ENCODE measurements at places on chromosomes 7 and 10.
A peak's percentile ranks its signal among the peaks of the same experiment; 100 is the strongest.

- no peak for DNase-seq
Measured at GRCh38 chr7:19111474-19112273, 5.8 kb downstream of the TWIST1 start.

GRCh38 chr7:53383131-53383530, 347.7 kb downstream of the POM121L12 start:
- no peak for DNase-seq

GRCh38 chr7:90401989-90402388, 1.3 kb upstream of the CLDN12 start:
- DNase-seq, result no peak

DNA sequence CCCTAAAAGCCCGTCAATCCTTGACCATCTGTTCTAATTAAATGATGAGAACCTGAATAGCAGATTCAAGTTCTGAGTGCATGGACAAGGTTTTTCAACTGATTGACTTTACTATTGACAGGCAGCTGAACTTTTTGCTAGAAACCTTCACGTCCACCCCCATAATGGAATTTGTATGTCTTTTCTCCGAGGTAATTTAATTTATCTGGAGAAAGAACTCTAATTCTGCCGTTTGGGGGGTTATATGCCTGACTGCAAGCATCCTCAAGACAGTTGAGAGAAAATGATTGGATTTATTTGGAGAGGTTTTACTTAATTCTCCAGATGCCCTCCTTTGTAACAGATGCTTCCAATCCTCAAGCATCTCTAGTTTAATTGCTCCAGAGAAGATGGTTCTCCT, 1053.4 kb upstream of the AUTS2 start:
- no peak for DNase-seq

DNA sequence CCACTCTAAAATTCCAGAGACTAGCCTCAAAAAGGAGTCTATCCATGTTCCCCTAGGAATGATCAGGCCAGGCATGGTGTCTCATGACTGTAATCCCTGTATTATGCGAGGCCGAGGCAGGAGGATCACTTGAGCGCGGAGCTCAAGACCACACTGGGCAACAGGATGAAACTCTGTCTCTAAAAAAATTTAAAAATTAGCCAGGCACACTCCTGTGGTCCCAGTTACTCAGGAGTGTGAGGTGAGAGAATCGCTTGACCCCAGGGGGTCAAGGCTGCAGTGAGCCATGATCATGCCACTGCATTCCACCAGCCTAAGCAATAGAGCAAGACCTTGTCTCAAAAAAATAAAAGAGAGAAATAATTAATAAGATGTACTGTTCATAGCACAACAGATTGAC, 256.8 kb downstream of the KCND2 start:
- DNase-seq, result no peak

DNA sequence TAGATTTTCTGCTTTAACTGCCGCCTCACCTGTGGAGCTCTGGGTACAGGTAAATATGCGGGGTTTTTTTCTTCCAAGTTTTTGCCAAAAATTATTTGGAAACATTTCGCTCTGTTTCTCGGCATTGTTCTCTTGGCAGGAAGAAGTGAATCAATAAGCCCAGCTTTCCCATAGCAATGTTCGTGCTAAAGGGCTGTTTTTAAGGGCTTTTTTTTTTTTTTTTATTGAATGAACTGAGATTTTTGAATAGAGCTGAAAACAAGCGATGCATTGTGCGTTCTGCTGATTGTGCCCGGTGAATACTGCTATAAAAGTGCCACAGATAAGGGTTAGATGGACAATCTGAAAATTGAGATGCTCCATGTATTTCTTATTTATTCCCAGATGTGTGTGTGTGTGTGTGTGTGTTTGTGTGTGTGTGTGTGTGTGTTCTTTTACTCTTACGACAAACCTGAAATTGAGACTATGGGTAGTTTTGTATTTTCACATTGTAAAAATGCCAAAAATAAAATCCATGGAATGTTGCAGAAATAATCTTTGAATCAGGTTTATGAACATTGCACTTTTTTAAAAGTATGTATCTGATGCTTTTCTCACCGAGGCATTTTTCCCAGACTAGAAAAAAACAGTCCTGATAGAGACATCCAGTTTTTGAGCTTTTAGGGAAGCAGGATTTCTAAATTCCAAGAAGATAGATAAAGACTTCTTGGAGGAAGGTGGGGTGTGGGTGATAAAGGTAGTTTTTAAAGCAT, 30.5 kb downstream of the KIAA1217 start:
- no peak for DNase-seq

- no peak for DNase-seq
Measured at GRCh38 chr10:70926226-70927000, 38.0 kb upstream of the PCBD1 start.

GRCh38 chr7:6015917-6016652, 7.0 kb downstream of the AIMP2 start:
- peak; percentile 99 for DNase-seq

DNA sequence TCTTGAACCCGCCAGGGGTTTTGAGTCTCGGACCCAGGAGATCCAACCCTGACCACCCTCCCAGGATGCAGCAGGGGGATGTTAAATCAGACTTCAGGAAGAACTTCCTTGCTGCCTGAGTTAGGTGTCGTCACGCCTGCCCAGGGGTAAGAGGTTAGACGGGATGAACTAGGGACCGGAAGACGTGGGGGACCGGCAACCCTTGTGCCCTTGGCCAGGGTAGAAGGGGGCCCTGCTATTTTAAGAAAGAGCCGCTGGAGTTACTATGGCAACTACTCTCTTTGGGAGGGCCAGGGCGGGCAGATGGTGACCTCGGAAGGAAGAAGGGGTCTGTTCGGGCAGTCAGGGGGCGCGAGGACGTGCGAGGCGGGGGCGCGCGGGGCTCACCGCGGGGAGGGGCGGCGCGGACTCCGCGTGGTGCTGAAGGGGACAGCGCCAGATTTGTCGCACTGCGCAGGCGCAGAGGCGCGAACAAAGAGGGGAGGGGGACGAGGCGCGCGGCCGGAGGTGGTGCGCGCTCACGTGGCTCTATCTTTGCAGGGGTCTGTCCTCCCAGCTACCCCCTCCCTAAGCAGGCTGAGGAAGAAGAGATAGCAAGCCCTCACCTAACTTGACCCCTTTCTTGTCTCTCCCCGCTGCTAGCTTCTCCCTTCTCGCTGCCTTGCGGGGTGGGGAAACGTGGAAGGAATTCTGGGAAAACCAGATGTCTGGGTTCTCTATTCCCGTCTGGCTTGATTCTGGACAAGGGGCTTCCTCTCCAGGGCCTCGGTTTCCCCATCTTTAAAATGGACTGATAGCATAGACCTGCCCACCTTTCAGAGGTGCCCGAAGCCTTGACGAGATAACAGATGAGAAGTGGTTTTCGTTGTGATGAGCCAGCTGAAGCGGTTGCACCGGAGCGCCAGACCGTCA, 940 bp upstream of the PSD start:
- no peak for DNase-seq

DNA sequence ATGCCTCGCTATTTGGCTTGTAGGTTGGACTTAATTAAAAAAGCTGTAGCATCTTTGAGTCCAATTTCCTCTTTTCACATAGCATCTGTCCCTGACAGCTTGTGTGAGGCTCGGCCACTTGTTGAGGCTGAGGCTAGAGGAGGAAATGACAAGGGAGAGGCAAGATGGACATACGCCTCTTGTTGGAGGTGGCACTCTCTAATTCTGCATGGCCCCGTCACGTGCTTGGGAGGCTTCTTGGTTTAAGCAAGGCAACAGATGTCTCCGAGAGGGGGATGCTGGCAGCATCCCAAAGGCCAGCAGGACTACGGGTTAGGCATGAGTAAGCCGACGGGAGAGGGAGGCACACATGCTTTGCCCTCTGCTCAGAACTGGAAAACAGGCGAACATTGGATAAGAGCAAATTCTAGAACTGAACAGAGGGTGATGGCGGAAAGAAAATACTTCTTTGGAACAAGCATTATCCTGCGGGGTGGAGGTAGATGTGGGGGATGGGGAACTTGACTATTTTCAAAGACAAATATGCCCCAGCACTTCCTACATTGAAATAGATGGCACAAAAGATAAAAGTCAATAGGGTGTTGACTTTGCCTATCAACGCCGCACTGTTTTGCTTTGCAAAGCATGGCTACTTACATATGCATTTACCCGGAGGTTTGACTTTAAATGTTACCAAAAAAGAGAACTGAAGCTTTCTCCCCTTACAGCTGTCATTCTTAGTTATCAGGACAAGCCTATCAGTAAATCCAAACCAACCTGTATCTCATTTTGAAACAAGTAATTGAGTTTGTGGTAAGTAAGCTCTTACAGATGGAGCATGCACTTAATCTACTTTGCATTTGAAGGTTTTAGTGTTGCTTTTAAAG, 94.8 kb downstream of the CHN2 start:
- no peak for DNase-seq

DNA sequence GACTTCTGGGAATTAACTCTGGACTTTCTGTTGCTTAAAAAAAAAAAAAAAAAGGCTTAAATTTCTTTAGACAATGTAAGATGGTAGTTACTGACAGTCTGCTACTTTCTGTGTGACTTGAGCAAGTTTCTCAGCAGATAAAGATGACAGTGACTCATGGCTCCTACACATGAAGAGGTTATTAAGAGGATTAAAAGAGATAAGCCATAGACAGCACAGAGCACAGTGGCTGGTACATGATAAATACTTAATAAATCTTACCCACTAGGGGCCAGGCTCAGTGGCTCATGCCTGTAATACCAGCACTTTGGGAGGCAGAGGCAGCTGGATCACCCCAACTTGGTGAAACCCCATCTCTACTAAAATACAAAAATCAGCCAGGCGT, 174.8 kb downstream of the JAZF1 start:
- DNase-seq, result no peak

- DNase-seq, result no peak
Measured at GRCh38 chr7:34523226-34523918, 134.6 kb upstream of the NPSR1 start.

DNA sequence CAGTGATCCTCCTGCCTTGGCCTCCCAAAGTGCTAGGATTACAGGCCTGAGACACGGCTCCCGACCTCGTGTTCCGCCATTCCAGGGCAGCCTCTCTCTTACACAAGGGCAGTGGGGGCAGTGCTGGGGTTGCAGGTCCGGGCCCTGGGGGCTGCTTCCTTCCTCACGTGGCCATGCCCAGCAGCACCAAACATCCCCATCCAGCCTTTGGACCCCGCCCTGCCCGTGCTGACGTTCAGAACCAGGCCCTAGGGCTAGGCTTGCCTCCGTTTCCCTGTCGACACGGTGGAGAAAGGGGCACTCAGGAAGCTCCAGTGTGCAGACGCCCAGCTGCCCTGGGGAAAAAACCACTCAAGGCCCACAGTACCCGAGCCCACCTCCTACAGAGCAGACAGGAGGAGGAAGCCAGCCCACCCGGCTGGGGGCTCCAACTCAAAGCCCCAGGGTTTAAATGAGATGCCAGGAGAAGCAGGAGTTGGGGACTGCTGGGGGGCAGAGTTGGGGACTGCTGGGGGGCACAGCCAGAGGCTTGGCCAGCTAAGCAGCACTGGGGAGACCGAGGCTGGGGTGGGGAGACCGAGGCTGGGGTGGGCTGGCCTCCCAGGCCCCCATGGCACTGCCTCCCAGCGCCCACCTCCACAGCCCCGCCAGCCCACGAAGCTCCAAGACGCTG, 35.9 kb downstream of the ADAP1 start:
- no peak for DNase-seq

DNA sequence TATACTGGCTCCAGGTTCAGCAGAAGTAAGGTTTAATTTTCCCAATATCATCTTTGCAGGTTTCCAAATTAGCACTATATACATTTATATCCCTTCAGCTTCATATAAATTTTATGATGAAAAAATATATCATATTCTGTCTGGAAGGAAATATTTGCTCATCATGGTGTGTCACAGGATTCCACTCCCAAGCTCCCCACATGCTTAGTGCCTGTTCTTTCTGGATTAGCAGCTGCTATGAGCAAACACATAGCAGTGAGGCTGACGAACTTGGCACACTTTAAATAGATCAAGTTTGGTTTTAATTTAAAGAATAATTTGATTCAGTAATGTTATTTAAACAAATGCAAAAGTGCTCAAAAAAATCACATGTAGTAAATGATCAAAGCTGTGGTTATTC, 251.9 kb downstream of the AGMO start:
- DNase-seq, result no peak

- DNase-seq, result no peak
Measured at GRCh38 chr7:108078211-108078673, 51.9 kb downstream of the LAMB4 start.

DNA sequence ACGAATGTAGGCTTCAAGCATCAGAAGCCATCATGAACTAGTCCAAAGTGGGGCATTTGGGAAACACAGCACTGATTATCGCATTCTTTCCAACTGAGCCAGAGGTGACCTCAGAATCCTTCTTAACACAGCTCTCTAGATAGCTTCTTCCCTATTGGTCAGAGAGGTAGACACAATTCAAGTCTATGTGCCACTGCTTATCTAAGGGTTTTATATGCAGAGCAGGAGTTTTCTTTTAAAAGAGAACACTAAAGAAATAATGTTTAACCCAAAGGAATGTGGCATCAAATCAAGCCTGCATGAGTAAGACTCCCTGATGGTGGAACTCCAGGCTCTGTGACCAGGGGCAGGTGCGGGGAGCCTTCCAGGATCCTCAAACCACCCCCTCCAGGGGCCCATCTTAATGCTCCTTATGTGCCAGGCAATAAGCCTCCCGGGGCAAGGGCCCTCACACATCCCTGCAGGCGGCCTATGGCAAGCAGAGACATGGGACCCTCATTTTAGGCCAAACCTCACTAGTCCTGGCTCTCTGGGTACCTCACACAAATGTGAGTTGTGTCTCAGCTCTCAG, 13.8 kb downstream of the HSPA12A start:
- no peak for DNase-seq

- DNase-seq, result no peak
Measured at GRCh38 chr7:116228241-116228640, 17.9 kb downstream of the TES start.

- no peak for DNase-seq
Measured at GRCh38 chr10:70536196-70536861, 57.8 kb downstream of the PALD1 start.

GRCh38 chr10:102410429-102411073, 8.0 kb downstream of the PSD start:
- no peak for DNase-seq

DNA sequence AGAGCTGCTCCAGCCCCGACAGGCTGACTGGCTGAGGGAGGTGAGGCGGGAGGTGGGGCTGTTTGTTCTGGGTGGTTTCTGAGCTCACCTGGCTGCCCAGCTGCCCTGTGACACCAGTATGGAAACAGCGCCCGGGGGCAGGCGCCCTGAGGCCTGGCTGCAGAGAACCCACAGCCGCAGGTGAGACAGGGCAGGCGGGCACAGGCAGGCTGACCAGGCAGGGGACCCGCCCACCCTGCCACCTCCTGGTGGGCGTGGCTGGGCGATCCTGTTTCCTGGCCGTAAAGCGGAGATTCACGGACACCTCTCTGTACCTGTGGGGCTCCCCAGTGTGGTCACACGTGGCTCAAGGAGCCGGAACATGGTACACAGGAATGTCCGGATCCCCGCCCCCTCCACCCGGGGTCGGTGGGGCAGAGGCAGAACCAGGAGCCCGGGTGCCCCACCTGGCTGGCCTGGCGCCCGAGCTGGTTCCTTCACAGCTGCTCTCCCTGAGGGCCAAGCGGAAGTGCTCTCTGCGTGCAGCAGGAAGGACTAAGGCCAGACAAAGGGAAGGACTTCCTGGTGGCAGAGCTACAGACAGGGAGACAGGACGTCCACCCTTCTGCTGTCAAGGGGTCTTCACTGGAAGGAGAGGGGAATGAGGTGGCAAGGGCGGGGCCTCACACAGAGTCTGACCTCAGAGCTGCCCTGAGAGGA, 3.9 kb downstream of the MICALL2 start:
- no peak for DNase-seq
